CD4-positive, alpha-beta T cell treated with Interleukin-15 for 4 hours (primary cell): ENCODE measurements at places on chromosomes 7 and 10.

GRCh38 chr10:33211106-33211878 is 123.2 kb downstream of the NRP1 start:
- DNase-seq, result peak; percentile 15

GRCh38 chr10:74307061-74307651 is 156.1 kb downstream of the ADK start:
- DNase-seq, result no peak

GRCh38 chr7:131629217-131629882 is 72.9 kb upstream of the PODXL start:
- no peak for DNase-seq

DNA sequence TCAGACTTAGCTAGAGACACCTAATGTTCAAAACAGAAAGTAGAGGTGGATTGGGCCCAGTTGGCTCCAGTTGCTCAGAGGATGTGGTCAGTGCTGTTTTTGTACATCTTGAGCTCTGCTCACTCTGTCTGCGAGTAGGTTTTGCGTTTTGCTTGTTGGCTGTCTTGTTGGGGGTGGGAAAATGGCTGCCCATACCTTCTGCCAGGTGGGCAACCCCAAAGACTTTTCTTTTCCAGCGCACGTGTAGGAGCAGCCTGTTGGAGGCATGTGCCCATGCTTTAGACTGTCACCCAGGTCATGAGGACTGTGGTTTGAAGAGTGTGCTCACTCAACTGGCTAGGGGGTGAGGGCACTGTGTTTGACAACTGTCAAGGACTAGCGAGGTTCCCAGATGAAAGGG is 73.9 kb downstream of the KAT6B start:
- peak; percentile 25 for DNase-seq

GRCh38 chr7:41679566-41679965 is 23.3 kb downstream of the INHBA start:
- DNase-seq, result no peak

GRCh38 chr10:132926777-132927650 is 15.4 kb downstream of the CFAP46 start:
- no peak for DNase-seq

DNA sequence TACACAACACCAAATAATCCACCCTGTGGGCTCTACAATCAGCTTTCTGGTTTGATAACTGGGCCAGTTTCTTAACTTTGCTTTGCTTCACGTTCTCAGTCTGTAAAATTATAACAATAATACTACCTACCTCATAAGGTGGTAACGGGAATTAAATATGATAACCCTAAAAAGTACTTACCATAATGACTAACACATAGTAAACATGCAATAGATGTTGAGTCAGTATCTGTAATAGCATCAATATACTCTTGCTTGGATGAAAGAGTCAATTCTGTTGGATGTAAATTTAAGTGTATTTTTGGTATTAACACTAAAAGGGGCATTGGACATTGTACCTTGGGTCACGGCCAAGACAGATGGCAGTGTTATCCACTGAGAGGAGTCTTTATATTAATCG is 160.5 kb downstream of the FOXP2 start:
- DNase-seq, result no peak

- DNase-seq, result no peak
Measured at GRCh38 chr7:148474481-148475025, 116.0 kb upstream of the C7orf33 start.

- DNase-seq, result no peak
Measured at GRCh38 chr10:61731638-61732037, 68.9 kb downstream of the CABCOCO1 start.

- no peak for DNase-seq
Measured at GRCh38 chr10:36802490-36803153, 322.8 kb upstream of the ANKRD30A start.

DNA sequence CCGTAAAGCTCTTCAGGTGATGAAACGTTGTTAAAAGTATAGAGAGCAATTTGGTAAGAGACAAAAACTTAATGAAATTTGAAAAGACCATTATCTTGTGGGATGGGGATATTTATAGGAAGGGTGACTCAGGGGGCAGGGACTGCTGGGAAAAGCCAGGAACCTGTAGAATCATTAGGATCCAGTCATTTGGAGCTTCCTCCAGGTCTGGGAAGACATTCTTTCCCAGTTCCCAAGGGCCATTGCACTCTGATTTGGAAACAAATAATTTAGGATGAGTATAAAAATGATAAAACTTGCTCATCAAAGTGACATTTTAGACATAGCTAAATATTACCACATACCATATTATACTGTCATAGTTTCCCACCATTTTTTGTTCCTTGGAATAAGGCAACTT is 143.9 kb downstream of the PFKFB3 start:
- no peak for DNase-seq

DNA sequence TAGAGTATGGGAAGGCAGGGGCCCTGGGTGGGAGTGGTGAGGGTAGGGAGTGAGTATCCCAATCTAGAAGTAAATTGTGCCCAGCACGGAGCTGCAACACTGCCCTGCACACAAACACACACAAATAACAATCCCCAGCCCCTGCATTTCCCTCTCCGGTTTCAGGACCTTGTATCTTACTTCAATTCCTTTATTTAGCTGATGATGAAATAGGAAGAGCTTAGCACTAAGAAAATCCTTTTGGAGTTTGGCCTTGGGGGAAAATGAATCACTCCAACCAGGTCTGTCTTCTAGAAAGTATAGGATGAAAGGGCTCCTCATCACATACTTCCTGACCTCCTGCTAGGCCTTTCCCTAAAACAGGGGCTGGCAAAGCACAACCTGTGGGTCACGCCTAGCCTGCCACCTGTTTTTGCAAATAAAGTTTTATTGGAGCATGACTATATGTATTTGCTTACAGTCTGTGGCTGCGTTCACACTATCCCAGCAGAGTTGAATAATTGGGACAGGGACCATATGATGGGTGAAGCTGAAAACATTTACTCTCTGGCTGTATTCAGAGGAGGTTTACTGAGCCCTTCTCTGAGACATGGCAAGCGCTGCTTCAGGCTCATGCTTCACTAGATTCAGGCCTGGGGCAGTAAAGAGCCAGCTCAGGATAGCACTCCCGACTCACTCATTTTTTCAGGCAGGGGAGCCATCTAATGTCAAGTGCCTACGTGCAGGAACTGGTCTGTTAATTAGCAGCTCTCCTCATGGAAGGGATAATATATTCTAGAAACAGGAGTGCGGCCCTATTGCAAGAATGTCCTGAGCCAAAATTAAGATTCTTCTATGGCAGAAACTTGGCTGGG is 111.0 kb downstream of the EGFR start:
- no peak for DNase-seq
